PC-9 (cell line): ENCODE measurements at places on chromosomes 3 and 15.
A peak's percentile ranks its signal among the peaks of the same experiment; 100 is the strongest.

- DNase-seq, result peak; percentile 15
Measured at GRCh38 chr3:155024006-155024638, 56.0 kb upstream of the MME start.

GRCh38 chr15:64665179-64665578 lies 110.2 kb downstream of the RBPMS2 start:
- no peak for DNase-seq

DNA sequence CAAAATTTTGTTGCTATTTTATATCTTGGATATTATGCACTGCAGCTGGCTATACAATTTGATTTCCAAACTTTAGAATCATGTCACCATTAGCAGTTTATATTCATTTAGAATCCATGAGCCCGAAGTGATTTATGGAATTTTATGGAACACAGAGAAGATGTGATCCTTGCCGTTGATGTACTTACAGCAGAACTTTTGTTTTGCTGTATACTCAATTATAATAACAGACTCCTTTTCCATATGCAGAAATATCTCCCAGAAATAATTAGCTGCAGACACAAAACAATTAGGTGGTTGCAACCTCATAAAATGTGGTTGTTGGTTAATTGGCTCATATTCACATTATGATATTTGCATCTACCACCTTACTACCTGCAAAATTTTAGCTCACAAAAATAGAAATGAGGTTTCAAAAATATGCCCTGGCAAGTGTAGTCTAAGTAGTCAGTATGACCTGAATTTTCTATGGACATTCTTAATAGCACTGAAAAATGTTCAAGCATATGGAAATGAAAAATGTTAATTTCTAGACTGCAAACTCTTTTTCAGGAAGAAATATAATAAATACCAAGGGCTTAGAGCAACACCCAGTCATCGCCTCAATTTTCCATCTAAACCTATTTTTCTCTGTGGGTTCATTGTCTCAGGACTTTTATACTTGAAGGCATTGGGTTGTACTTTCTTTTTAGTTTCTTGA lies 997.6 kb downstream of the MCTP2 start:
- DNase-seq, result no peak

DNA sequence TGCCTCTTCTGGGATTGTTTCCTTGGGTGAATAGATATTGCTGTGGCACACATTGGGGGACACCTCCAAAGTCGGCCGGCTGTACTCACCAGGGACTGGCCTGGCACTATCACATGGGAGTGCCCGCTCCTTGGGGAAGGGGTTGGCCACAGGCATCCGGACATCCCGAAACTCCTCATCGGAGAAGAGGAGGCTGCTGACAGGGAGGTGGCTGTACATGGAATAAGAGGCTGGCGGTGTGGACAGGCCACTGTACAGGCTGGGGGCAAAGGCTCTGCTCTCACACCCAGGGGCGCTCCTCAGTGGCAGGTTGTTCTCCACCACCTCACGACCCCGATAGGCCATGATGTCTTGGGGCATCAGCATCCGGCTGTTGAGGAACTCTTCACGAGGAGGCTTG lies 15.7 kb downstream of the BCL6 start:
- DNase-seq, result no peak

DNA sequence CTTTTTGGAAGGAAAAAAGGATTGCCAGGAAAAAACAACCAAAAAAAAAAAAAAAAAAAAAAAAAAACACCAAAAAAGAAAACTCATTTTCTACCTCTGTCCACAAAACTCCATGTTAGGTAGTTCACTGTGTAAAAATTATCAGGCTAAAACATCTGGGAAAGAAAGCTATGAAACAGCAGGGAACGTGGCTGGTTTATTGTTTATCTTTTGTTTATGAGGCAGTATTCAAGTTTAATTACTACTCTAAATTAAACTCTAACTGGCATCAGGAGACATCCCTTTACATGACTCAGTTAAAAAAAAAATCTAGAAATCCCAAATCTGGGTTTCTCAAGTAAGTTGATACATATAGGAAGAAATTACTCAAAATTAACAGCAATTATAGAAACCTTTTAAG lies 21.8 kb downstream of the MEIS2 start:
- DNase-seq, result no peak

DNA sequence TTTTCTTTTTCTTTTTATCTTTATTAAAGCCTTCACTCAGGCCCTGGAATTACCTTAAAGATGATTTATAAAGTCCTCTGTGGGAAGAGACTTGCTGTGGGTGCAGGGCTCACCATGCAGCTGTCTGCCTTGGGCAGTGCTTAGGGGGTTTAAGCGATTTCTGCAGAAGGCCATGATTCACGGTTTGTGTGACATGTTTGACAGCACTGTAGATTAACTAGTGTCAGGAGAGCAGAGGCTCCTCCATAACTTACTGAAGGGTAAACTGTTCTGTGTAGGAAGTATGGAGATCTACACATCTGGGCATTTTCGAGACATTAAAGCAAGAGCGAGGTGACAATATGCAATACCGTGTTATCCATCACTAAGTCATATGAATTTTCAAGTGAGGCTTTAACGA lies 137.7 kb downstream of the LRIG1 start:
- DNase-seq, result no peak

DNA sequence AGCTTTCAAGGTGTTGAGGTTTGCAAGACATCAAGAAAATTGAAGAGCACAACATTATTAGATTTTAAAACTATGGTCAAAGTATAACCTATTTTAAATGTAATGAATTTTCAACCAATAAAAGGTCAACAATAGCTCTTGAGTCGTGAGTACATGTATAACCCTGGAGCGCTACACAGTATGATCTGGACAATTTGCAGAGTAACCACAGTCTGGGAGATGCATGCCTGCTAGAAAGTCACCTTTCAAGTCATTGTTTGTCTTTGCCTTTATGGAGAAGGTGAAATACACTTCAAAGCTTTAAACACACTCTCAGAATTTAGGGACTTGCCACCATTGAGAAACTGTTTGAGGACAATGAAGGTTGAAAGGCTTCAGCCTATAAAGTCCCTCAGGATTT lies 112.6 kb upstream of the ALCAM start:
- DNase-seq, result no peak

GRCh38 chr3:73004316-73004715 lies 7.7 kb downstream of the PPP4R2 start:
- DNase-seq, result no peak

- DNase-seq, result no peak
Measured at GRCh38 chr15:80405970-80406369, 1.8 kb downstream of the ARNT2 start.

DNA sequence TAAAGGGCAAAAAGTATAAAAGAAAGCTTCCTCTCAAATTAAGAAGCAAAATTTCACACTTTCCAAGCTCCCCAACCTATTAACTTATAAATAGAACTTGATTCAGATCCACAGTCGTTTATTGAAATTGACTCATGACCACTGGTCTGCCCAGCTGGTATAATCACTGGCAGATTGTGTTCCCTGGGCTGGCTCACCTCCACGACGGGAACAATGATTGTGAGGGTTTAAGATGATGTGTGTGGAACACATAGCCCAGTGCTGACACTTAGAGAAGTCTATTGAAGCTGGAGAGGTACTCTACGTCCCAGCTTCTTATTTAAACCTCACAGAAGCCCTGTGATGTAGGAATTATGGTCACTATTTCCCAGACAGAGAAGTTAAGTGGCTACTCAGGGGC lies 90.4 kb downstream of the MB21D2 start:
- no peak for DNase-seq

GRCh38 chr3:160099834-160100233 lies 111.2 kb downstream of the IL12A start:
- no peak for DNase-seq

DNA sequence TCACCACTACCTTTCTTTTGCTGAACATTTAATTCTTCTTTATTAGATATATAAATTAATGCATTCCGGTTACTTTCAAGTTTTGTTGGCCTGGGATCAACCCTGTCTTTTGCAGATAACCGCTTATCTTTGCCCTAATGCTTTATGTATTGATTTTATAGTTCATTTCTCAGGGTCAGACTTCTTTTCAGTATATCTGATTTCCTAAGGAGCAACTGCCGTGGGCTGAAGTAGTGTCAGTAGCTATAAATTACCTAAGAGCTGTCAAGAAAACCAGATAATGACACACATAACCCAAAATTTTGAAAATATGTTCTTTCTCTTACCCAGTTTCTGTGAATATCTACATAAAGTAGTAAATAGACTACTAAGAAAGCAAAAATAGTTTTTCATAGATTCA lies 38.0 kb downstream of the COL6A5 start:
- no peak for DNase-seq
